ENCODE measurements at places on chromosomes 2 and 18. TPM values are rescaled to one million over a fixed set of nuclear protein-coding genes. Genes with fewer than 3 reads are reported as not detected.

SOWAHC gene
- total RNA-seq = 19.9 TPM

UCN gene
- 2.8 TPM for total RNA-seq

- DNase-seq = no peak
These were observed 108.4 kb upstream of the COPS8 start for GRCh38 chr2:236977063-236977851.

KYNU gene
- 34.5 TPM for total RNA-seq

- no peak for DNase-seq
These were observed 8.1 kb upstream of the ATP6V1B1 start for GRCh38 chr2:70927641-70928040.

GRCh38 chr2:156695595-156695994, 259.4 kb downstream of the GPD2 start:
- DNase-seq = no peak

DNA sequence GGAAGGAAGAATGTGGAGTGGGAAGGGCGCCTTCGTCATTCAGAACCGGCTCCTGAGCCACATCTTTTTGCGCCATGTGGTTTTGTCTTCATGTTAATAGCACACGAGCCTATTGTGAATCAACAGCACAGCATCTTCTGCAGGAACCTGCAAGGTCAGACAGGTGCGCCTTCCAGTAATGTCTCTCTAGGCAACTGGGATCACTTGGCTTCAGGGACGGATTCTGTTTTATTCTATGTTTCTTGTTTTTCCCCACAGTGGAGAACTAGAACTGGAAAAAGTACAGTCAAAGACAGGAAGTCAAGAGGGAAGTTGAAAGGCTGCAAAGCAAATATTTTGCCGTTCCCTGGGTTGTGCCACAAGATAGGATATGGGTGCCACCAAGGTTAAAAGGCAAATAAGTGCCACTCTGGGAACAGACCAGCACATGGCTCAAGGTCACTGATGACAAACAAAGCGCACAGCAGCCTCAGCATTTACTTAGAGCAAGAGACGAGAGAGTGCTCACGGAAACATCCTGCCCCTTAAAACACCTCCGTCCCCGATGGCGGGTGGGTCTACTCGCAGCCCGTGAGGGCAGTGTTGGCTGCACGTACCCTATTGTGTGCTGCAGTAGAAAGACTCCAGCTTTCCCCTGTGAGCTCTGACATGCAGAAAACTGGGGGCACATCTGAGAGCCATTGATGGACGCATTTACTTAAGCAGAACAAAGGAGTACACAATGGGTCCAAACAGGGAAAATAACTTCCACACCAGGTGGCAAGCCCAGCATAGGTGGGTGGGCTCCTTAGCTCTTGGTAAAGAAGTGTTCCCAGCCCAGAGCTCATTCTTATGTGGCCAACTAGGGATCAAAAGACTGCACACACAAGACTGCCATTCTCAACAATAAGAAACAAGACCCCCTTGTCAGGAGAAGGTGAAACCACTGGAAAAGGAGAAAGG, 107.2 kb upstream of the PARD3B start:
- DNase-seq = no peak

DNA sequence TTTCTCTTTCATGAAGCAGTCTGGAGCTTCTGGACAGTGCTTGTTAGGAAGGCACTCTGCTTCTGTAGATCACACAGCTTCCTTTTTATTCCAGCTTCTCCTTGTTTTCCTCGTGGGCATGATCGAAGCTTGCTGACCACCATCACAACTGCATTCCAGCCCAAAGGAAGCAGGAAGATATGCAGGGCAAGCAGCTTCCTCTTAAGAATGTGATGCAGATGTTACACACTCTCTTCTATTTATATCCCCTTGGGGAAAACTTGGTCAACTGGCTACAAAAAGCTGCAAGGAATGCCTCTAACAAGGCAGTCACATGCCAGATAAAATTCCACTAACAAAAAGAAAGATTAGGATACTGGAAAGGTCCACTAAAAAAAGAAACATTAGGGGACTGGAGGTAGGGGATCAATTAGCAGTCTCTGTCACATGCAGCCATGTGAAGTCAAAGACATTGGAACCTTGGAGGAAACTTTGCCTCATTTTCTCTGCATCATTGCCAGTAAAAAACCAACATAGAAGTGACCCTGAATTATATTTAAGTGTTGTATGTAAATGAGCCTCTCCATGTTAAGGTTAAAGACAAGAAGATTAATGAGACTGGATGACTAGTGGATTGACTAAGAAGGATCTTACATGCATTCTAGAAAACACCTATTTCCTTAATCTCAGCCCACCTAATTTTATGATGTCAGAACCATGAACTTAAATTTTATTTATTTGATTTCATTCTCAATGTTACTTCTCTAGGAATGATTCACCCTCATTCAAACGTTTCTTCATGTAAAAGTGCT, 98.3 kb downstream of the NAB1 start:
- DNase-seq = no peak

DNA sequence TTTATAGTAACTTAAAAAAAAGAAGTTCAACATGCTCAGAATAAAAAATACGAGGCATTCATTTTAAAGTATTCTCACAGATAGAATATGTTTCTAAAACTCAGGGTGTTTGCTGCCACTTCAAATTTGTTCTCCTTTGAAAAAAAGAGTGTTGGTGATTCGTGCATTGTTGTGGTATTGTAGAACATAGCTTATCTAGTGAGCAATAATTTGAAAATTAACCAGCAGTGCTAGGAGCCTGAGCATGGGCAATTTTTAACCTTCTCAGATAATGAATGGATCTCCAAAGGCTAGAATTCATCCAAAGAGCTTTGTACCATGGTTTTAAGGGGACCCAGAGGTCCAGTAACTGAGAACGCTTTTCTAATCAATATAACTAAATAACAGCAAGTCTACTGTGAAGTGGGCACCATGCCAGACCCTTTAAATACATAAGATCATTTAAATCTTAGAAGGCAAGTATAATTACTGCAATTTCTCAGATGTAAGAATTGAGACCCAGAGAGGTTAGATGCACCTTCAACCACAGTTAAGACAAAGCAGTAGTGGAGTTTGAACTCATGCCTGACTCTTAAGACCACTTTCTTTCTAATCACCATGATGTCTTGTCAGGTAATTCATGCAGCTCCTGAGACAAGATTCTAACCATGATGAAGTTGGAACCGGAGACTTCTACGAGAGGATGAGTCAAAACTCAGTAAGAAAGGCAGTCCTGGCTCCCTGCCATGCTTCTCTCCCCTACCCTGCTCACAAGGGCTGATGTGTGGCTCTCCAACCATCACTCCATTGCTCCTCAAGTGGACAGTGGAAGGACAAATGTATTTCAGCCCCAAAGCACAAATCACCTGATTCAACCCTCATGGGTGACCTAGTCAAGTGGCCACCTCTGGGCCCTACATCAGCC, 3.4 kb downstream of the CYRIA start:
- no peak for DNase-seq

- no peak for DNase-seq
These were observed 170.4 kb downstream of the SMAD7 start for GRCh38 chr18:48780201-48780912.

DNA sequence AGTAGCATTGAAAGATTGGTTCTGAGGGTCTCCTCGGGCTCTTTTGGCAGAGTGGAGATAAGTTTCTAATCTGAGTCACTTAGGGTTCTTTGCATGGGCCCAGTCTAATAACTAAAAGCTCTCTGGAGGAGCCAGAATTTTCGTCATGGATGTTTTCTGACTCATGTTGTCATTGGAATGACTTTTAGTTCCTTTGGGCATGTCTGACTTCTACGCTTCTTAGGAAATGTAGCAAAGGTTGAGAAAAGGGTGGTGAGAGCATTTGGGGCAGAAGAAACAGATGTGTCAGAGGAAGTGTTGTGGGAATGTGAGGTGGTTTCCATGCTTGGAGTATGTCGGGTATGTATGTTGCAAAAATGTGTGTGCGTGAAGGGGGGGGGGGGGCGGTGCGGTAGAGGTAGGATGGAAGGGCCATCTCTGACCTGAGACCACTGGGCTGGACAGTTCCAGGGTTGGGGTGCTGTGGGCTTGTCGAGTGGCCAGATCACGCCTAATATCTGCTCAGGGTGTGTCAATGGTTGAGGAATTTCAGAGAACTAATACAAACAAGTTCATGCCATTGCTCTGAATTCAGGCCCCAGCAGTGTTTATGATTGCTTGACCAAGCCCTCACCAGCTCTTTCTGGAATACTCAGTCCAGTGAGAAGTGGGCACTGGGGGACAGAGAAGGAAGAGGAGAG, 26.9 kb downstream of the KLHL29 start:
- no peak for DNase-seq

GRCh38 chr18:63150326-63150725, 169.2 kb downstream of the BCL2 start:
- no peak for DNase-seq

GRCh38 chr2:121355488-121355887, 70.5 kb upstream of the TFCP2L1 start:
- DNase-seq = no peak

CCDC68 gene
- total RNA-seq = 20.8 TPM

GRCh38 chr18:61896757-61897156, 4.0 kb upstream of the RNF152 start:
- DNase-seq = no peak

DNA sequence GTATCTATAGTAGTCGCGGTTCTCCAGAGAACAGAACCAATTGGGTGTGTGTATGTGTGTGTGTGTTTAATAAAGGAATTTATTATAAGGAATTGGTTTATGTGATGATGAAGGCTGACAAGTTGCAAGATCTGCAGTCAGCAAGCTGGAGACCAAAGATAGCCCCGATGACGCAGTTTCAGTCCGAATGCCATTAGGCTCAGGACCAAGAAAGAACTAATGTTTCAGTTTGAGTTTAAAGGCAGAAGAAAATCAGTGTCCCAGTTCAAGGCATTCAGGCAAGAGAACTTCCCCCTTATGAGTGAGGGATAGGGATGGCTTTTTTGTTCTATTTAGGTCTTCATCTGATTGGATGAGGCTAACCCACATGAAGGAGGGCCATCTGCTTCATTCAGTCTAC, 221.6 kb downstream of the HNMT start:
- DNase-seq = no peak

CHN1 gene
- total RNA-seq = 30.6 TPM

- no peak for DNase-seq
These were observed 150.1 kb downstream of the ANTXR1 start for GRCh38 chr2:69163109-69163508.

DNA sequence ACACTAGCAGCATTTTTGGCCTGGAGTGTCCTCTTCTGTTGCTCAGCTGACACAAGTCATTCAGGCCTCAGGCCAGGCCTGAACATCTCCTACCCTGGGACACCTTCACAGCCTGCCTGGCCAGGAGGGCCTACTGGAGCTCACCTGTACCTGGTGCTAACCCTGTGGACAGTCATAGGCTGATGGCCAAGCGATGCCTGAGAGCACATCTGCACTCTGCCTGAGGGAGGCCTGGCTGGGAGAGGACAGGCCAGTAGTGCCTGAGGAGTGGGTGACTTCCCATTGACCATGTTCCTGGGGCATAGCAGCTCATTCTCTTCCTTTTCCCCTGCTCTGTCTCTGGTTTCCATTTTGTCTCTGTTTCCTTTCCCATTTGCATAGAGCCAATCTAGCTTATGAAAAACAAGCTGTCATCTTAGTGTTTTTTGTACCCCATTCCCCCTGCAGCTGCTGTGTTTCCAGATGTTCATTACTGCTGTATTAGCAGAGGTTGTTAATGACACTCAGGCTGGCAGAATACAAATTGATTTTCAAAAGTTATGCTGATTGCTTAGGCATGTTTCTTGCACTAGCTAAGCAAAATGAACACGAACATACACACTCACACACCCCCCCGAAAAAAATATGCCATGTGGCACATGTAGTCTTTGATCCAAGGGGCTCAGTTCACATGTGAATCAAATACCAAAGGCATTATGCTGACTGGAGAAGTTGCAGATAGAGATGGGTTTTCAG, 149.7 kb upstream of the HS6ST1 start:
- peak; percentile 39 for DNase-seq

GRCh38 chr2:47506436-47506835, 103.5 kb downstream of the MSH2 start:
- DNase-seq = no peak

- DNase-seq = peak; percentile 43
These were observed 71.1 kb upstream of the HPCAL1 start for GRCh38 chr2:10231551-10232085.

GRCh38 chr2:205806143-205806905, 124.0 kb downstream of the NRP2 start:
- peak; percentile 86 for DNase-seq

DNA sequence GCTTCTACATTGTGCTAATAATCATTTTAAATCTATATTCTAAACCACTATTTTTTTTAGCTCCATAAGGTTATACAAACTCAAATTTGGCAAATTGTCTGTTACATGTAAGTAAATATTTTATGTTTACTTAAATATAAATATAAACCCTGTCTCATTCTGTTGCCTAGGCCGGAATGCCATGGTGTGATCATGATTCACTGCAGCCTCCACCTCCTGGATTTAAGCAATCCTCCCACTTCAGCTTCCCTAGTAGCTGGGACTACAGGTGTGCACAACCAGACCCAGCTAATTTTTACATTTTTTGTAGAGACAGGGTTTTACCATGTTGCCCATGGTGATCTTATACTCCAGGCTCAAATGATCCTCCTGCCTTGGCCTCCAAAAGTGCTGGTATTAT, 124.7 kb downstream of the MEIS1 start:
- no peak for DNase-seq

DNA sequence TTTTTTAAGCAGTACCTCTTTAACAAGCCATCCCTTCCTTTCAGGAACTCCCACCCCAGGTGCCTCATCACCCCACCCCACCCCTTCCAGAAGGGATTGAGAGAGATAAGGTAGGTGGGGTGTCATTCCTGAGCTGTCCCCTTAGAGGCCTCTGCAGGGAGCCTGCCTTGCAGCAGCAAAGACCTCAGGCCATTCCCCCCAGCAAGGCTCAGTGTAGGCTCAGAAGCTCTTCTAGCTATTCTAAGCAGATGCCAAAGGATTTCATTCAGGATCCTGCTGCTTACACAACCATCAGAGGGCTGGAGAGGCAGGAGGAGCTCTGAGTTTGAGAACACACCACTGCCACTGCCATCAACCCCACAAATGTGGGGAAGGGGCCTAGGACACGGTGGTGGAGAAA, 5.8 kb upstream of the FIGLA start:
- DNase-seq = no peak

DNA sequence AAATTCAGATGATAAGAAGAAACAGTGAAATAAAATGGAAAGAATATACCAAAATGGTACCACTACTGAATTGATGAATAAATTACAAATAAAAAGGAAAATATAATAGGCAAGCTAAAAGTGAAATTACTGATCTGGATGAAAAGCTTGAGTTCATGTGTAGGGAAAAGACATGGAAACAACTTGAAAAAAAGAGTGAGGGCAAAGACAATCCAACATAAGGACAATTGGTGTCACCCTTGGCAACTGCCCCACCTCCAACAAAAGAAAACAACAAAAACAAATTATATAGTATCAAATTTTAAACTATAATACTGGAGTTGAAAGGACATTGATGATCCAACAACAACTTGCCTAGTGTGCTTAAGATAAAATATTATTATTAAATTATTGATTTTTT, 37.6 kb downstream of the PPP1R1C start:
- DNase-seq = no peak

- DNase-seq = no peak
These were observed 264.2 kb downstream of the GBX2 start for GRCh38 chr2:235903782-235904584.

RAB27B gene
- 22.2 TPM for total RNA-seq

Measured in upper lobe of right lung (tissue), 1 donor.